ENCODE measurements at places on chromosomes 7 and 10.

DNA sequence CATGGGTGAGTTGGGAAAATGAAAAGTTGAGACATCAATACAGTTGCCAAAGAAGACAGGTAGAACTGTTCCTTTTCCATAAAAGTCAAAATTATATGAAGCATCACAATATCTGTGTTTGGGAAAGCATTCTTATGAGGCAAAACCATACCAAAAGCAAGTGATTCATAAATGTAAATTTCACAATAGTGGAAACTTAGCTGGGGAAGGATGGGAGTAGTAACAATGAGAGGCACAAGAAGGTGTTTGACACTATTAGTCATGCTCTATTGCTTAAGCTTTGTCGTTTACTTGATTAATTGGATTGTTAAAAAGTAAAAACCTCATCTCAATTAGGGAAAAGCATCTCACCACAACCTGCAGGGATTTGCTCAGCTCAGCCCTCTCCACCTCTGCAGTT, 240.2 kb downstream of the C7orf25 start:
- DNase-seq, result no peak

DNA sequence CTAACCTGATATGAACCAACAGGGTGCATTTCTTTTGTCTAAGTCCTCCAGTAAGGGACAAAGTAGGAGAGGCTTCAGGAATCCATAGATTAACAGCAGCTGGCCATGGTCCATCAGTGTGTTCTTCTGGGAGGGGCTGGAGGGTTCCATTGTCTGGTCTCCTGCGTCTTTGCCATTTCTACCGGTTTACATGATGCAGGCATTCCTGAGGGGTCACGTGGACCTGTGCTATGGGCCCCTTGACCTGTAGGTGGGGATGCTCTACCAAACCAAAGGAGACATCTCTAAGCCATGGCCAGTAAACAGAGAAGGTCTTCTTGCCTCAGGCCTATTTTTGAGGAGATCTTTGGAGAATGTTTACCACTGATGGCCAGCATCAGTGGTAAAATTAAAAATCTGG, 28.7 kb upstream of the HABP2 start:
- DNase-seq, result no peak

GRCh38 chr7:14195079-14195478, 205.6 kb upstream of the ETV1 start:
- no peak for DNase-seq

DNA sequence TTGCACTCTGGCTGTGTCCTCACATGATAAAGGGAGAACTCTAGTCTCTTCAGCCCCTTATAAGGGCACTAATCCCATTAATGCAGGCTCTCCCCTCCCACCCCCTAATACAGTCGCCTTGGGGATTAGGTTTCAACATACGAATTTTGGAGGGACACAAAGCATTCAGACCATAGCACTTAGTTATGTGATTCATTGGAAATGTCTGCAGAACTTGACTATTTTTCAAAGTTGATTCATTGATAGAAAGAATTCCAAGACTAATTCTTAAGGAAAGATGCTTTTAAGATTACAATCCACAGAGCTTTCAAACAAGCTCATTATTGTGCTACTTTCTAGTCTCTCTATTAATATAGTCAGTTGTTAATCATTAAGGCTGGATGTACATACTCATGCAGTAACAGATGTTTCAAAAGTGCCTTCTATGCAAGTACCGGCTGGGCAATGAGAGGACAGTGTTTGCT, 85.3 kb upstream of the RPA3 start:
- DNase-seq, result no peak

GRCh38 chr10:120729547-120729946, 121.6 kb upstream of the WDR11 start:
- no peak for DNase-seq

GRCh38 chr7:21642422-21642821, 99.6 kb downstream of the DNAH11 start:
- no peak for DNase-seq

- no peak for DNase-seq
Observed at GRCh38 chr10:84118395-84119006, 20.8 kb upstream of the GHITM start.

DNA sequence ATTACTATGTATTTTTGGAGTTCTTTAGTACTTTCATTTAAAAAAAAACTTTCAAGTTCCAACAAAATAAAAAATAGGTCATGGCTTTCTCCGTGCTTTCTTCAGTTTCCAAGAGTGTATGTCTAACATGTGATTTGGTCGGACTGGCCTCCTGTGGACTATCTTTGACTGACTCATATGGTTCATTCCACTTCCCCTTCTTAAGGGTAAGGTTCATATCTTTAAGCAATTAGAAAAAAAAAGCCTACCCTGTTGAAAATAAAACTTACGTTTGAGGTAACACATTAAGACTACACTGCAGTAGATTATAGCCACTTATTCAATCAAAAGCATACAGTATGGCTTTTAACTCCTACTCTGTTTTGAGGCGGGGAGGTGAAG, 112.8 kb upstream of the AHR start:
- DNase-seq, result no peak

- DNase-seq, result no peak
Observed at GRCh38 chr7:106260136-106260561, 24.6 kb downstream of the NAMPT start.

- no peak for DNase-seq
Observed at GRCh38 chr7:87342231-87342630, 3.2 kb upstream of the CROT start.

- DNase-seq, result no peak
Observed at GRCh38 chr10:7572391-7572790, 94.4 kb downstream of the ITIH5 start.

DNA sequence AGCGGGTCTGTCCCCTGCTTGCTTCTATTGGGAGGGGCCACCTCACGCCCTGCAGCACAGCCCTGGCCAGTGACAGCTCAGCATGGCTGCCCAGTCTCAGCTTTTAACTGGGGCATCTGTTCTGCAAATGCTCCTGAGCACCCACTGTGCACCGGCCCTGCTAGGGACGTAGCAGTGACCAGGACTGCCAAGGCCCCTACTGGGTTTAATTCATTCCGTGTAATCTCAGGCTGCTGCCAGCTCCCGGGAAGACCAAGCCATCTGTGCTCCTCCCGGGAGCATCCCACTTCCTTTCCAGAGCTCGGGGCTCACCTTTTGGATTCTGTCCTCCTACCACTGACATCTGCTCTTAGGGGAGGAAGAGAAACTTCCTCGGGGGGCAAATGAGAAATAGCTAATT, 85.2 kb downstream of the ADARB2 start:
- no peak for DNase-seq

GRCh38 chr7:80984619-80985018, 65.8 kb upstream of the SEMA3C start:
- no peak for DNase-seq

DNA sequence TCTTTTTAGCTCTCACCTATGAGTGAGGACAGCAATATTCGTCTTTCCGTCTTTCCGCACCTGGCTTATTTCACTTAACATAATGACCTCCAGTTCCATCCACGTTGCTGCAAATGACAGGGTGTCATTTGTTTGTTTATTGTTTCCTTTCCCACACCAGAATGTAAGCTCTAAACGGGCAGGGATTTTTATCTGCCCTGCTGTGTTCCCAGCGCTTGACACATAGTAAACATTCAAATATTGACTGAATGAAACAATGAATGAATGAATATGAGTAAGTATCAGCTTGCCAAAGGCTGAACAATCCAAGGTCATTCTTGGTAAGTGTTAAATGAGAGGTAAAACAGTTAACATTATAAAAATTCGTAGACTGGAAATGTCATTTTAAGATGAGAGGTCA, 12.8 kb downstream of the SH3PXD2A start:
- DNase-seq, result no peak

GRCh38 chr7:107090457-107090856, 46.0 kb downstream of the PRKAR2B start:
- no peak for DNase-seq

DNA sequence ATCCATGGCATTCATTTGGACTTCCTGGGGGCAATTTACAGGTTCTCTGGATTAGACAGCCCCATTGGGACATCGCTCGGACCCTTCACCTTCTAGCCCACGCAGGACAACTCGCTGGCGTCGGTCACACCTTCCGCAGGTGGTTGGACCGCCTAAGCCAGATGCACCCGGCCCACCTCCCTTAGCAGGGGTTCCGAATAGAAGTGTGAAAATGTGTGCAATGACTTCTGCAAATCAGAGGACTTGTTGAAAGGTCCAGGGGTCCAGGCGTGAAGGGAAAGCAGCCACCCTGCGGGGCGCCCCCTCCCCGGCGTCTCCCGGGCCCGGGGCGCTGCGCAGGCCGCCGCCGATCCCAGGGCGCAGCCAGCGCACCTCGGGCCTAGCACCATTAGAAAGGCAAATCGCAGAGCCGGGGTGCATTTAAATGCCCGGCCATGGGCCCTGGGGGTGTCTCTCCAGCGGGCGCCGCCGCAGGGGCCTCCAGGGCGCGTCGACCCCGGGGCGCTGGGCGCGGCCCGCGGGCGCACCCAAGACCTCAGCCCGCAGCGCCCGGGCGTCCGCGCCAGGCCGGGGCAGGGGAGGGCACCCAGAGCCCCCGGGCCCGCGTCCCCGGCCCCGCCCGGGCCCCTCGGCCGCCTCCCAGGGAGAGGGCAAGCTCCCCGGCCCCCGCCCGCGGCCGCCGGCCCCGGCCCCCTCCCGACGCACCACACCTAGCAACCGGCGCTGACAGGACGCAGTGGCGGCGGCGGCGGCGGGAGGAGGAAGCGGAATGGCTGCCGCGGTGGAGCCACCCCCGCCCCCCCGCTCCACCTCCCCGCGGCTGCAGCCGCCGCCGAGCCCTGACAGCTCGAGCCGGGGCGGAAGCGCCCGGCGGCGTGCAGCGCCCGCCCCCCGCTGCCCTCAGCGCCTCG, 1.2 kb downstream of the JAZF1 start:
- DNase-seq, result peak; percentile 70

DNA sequence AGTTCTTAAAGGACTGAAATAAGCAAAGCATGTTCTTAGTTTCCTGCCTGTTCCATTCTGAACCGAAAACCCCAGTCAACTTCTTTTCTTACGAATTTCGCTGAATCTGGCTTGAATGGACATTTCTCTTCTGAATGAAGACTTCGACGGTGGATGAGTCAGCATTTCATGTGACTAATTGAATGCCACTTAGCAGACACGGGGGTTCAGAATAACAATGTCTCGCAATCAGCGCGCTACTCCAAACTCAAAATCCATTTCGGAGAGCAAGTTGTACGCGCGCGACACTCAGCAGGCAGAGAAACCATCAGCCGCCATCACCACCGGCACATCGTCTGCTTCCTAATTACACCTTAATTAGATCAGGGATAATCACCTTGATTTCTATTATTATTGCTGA, 239.0 kb upstream of the KLF6 start:
- DNase-seq, result no peak

- DNase-seq, result peak; percentile 9
Observed at GRCh38 chr10:132685101-132685891, 100.7 kb downstream of the NKX6-2 start.

DNA sequence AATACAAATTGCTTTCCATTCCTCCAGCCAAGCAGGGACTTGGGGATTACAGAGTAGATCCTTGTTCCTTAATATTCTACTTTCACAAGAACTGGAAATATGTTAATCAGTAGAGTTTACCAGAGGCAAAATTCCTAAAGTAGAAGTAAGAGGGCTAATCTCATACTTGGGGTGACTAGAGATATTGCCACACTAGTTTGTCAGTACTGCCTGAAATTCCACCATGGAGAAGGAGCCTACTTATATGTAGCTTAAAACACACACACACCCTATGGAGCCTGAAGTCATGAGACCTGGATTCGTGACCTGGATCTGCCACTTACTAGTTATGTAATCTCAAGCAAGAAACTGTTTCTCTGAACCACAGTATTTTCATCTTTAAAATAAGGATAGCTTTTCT, 33.9 kb downstream of the STRIP2 start:
- DNase-seq, result no peak

DNA sequence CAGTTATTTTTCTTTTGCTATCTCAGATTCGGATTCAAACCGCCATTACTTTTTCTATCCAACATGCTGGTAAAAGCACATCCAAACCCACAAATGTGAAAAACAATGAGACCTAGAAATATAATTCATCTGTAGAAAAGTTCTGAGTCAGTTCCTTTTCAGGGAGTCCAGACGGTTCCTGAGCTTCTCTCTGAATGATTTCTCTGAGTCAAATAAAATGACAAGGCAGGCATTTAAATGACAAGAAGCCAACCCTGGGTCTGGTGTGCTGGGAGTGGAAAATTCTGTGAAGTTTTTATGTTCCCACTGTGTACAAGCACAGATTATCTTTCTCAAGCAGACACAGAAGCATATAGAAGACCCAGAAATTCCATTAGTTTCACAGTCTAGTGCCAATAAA, 96.3 kb upstream of the ANKRD1 start:
- no peak for DNase-seq

GRCh38 chr7:68441645-68442044, 1156.6 kb upstream of the AUTS2 start:
- DNase-seq, result no peak

- no peak for DNase-seq
Observed at GRCh38 chr10:49333192-49333591, 34.2 kb downstream of the C10orf71 start.

- DNase-seq, result no peak
Observed at GRCh38 chr7:36088553-36088952, 64.5 kb upstream of the EEPD1 start.

GRCh38 chr7:28551331-28551730, 139.0 kb downstream of the CREB5 start:
- DNase-seq, result no peak

DNA sequence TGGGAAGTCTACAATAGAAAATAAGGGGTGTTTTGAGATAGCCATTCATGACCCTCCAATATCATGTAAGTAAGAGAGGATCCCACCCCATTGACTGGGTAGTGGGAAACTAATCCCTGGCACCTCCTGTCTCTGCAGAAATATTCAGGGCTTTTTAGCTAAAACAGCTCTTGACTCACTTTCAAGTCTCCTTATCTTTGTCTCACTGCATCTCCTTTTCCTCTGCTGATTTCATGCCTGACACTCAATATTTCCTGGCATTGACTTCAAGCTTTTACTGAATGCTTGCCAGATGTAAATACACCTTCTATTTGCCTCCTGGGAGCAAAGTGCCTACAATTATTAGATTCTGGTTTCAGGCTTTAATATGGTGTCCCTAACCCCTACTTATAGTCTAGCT, 57.1 kb downstream of the CHRM2 start:
- DNase-seq, result no peak

DNA sequence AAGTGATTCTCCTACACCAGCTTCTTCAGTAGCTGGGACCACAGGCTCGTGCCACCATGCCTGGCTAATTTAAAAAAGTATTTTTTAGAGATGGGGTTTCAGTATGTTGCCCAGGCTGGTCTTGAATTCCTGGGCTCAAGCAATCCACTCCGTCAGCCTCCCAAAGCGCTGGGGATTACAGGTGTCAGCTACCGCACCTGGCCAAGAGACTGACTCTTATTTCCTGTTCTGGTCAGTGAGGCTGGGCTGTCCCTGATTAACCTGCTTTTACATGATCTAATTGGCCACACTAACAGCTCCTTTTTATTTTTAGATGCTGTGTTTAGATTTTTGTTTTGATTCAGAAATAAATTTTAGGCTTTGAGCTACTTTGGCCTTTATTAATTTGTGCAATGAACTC, 203.9 kb downstream of the NXPH1 start:
- no peak for DNase-seq

GRCh38 chr7:156222611-156223010, 410.3 kb upstream of the SHH start:
- DNase-seq, result no peak

- DNase-seq, result no peak
Observed at GRCh38 chr10:93075369-93076221, 1.9 kb downstream of the CYP26A1 start.

Data from activated CD4-positive, alpha-beta T cell treated with anti-CD3 and anti-CD28 coated beads, Interleukin-2, amount 50 U/mL, for 48 hours (primary cell).